Activated CD4-positive, alpha-beta T cell treated with anti-CD3 and anti-CD28 coated beads, Interleukin-2, amount 10 ng/mL, durations not matched to agents 7 days and 5 days (primary cell): ENCODE measurements at places on chromosomes 11 and 22. TPM values are rescaled to one million over a fixed set of nuclear protein-coding genes. Genes with fewer than 3 reads are reported as not detected.

DNA sequence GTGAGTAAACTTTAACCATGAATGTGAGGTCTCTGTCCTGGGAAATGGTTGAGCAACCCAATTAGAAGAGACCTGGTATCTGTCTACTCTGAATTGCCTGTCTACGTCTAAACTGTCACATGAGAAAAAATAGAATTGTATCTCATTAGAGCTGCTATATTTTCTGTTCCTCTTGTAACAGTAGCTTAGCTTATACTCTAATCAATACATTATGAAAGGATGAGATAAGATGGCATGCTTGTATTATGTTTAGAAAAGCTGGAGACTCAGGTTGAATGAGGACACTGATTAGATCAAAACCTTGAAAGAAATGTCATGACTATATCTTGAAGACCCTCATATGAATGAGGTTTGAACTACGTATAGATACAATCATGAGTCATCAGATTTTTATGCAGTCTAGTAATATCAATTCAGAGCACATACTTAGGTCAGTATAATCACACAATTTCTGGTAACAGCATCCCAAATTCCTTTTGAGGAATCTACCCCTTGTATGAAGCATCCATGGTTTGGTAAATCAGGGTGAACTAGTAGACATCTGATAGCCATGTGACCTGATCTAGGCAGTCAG lies 561.5 kb upstream of the CHORDC1 start:
- DNase-seq, result no peak

PEX26 gene
- 40.1 TPM for total RNA-seq

- no peak for DNase-seq
Measured at GRCh38 chr11:130839981-130840666, 76.2 kb downstream of the SNX19 start.

GRCh38 chr11:72808331-72808798 lies 5.8 kb upstream of the ATG16L2 start:
- no peak for DNase-seq

- no peak for DNase-seq
Measured at GRCh38 chr11:126727381-126727780, 273.2 kb downstream of the KIRREL3 start.

GRCh38 chr11:1855886-1856265 lies 3.0 kb downstream of the LSP1 start:
- no peak for DNase-seq

IFITM1 gene
- 1,306 TPM for total RNA-seq

GRCh38 chr11:47179655-47179991 lies 2.9 kb upstream of the ARFGAP2 start:
- peak; percentile 64 for DNase-seq

DNA sequence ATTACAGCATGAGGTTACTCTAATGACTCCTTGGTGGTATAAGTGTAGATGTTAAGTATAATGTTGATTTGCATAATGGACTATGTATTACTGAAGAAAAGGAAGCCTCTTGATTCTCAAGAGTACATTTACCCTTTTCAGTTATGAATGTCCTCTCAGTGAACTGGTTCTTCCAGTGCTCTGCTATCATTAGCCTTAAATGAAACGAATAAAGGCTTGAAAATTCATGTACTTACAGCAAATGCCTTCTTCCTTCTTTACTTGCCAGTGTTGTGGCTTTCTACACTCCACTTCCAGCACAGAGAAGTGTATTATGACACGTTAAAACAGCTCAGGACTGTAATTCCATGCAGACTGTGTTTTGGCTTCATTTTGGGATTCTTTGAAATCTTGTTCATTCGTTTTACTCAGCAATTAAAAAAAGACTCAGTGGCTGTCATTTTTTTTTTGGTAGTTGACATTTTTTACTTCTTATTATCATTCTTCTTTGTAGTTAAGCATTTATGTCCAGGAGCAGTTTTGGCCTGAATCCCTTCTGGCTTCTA lies 96.9 kb downstream of the MTMR3 start:
- DNase-seq, result no peak

TXNRD2 gene
- 21.9 TPM for total RNA-seq

BAD gene
- total RNA-seq, result 32.0 TPM

RPS13 gene
- 1,094 TPM for total RNA-seq

GRCh38 chr22:25514436-25515180 lies 49.9 kb upstream of the GRK3 start:
- DNase-seq, result no peak

DNA sequence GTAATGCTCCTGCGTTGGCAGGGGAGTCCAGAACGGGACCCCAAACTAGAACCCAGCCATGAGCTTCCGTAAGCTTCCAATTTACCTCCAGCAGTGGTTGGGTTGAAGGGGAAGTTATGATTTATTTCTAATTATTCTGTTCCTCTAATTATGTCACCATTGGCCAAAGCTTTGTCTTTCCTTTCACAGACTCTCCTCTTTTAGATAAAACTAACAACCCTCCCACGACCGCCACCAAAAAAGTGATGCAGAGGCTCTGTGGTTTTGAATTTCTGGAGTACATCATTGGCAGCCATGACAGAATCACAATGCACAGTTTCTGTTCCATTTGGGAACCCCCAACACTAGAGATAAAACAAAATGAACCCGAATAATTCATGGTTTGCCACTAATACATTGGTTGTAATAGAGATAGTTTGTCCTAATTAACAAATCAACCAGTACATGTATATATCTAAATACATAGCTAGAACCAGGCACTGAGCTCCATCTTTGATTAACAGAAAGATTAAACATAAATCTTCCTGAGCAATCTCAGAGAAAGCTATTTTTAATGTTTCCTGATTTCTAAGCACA lies 64.3 kb downstream of the ETS1 start:
- DNase-seq, result peak; percentile 73

- DNase-seq, result no peak
Measured at GRCh38 chr11:48019217-48019584, 38.8 kb downstream of the PTPRJ start.

DNA sequence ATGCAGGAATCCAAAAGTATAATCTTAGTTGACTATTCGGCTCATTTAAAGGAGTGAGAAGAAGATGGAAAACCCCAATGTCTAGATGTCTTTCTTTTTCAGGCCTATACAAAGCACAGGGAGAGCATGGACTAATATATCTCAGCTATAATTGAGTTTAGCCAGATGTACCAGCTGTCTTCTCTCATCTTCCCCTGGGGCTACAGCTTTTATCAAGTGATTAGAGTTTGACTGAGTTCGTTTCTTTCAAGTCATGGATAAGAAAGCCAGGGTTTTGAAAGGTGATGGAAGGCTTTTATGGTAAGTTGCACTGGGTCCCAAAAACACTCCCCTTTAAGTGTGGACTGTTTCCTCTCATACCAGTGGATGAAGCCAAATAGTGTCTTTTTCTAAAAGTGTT lies 1172.8 kb upstream of the TENM4 start:
- DNase-seq, result no peak

GRCh38 chr22:20989323-20990138 lies 7.4 kb downstream of the LZTR1 start:
- DNase-seq, result no peak

GRCh38 chr22:28710107-28710506 lies 30.5 kb upstream of the TTC28 start:
- DNase-seq, result no peak

DNA sequence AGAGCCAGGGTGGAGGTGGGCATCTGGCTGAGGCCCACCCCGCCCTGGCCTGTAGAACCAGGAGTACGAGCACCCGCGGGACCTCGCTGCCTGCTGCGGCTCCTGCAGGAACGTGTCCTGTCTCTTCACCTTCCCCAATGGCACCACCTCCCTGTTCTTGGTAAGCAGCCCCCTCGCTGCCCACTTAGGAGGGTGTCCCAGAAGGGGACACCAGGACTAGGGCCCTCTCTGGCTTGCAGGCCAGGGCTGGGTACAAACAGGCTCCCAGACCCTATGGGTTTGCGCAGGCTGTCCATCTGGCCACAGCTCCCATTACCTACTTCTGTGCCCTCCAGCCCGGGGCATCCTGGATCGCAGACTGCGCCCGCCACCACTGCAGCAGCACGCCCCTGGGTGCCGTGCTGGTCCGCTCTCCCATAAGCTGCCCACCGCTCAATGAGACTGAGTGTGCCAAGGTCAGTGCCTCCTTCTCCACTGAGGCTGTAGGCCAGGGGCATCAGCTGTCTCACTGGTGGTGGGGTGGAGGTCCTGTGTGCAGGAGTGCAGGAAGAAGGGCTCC lies 77.5 kb upstream of the MYOD1 start:
- DNase-seq, result no peak

KRTAP5-10 gene
- total RNA-seq, result not detected

MRGPRX4 gene
- not detected for total RNA-seq

DERL3 gene
- 9.0 TPM for total RNA-seq

DNA sequence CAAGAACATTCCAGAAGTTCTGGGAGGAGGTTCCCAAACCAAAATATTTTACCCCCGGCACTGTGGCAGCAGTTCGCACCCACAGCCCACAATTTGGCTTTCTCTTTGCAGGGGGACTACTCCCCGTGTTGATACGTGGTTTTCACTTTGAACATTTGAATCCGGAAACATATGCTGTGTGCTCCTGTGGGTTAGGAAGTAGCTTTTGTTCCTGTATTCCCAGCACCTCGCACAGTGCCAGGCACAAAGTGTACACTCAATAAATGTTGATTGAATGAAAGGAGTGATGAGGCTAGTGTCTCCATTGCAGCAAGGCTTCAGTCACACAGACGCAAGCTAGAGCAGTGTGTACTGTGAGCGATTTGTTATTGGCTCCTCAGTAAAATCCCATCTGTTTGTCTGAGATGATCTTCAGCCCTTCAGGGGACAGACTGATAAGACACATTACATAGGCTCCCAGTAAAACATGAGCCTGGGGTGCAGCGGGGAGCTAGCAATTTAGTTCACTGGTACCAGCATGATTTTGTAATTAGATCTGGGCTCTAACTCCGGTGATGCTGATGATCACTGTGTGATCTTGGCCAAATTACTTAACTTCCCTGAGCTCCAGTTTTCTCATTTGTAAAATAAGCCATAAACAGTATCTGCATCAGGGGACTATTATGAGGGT lies 2.2 kb downstream of the LAYN start:
- DNase-seq, result no peak

DNA sequence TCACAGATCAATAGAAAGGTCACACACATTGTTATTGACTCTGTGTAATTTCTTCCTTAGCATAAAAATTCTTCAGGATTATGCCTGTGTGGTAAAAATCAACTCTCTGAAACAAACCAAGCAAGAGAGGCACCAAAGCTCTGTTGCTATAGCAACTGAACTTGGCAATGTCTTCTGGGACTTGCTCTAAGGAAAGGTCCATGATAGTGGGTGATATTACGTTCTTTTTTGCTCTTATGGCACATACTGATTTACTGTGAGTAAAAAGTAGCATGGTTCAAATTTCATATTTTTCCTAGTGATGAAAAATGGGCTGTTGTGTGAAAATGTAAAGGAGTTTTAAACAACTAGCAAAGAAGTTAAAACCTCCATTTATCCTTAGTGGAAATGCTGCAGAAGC lies 66.4 kb downstream of the SVIP start:
- no peak for DNase-seq

GRCh38 chr11:40130427-40130826 lies 1329.0 kb downstream of the LRRC4C start:
- no peak for DNase-seq

GRCh38 chr11:45563810-45564209 lies 101.6 kb downstream of the CHST1 start:
- DNase-seq, result no peak

DNA sequence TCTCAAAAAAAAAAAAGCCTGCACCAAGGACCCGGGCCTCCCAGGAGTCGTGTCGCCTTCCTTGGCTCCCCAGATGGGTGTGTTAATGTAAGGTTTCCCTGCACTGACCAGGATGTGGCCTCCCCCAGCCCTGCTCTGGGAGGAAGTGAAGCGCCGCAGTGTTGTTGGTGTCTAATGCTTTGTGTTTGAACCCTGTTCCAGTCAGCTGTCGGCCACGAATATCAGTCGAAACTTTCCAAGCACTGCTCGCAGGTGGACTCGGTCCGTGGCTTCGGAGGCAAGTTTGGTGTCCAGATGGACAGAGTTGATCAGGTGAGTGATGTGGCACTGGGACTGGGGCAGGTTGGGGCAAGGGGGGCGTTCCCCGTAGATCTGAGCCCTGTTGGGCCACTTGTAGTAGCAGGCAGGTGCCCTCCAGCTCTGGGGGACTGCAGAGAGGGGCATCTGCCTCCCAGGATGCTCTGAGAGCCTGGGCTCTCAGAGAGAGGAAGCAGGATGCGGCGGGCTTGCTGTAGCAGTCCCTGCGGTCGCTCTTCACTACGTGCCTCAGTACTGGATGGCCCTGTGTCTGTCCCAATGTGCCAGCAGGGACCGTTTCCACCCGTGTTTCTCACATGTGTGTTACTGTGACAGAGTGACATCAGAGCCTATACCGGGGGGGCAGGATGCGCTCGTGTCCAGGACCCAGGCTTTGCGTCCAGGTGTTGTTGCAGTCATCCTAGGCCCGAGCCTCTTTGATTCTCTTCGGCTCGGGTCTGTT lies 16.2 kb downstream of the CTTN start:
- no peak for DNase-seq
